CD4-positive, CD25-positive, alpha-beta regulatory T cell (primary cell): ENCODE measurements at places on chromosomes 7 and 10. TPM values are rescaled to one million over a fixed set of nuclear protein-coding genes. Genes with fewer than 3 reads are reported as not detected.

DNA sequence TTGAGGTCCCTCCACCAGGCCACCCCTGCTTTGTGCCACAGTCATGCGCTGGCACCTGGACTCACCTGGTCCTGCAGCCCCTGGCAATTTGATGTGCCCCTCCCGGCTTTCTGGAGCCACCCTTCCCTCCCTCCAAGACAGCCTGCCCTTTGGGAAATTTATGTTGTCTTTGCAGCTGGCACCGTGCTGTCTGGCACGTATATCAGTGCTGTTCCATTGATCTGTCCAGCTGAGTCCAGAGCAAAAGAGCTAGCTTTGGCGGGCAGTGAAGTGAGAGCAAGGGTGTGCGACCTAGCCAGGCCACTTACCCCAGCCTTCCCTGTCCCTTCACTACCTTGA lies 5.7 kb downstream of the RARRES2 start:
- H3K4me3 ChIP-seq = no peak overlapping the region
- H3K27me3 ChIP-seq = no peaks in the 10 kb centered on the region
- no peak overlapping the region for H3K27ac ChIP-seq
- peaks cover 2% of the 10 kb centered on the region for H3K4me1 ChIP-seq
- peaks cover 3% of the 10 kb centered on the region for H3K36me3 ChIP-seq

GRCh38 chr10:117968354-117969182 lies 78.2 kb downstream of the RAB11FIP2 start:
- H3K27me3 ChIP-seq = peaks cover 2% of the 10 kb centered on the region
- no peak for DNase-seq
- no peaks in the 10 kb centered on the region for H3K36me3 ChIP-seq
- H3K4me1 ChIP-seq = no peaks in the 10 kb centered on the region
- no peak overlapping the region for H3K27ac ChIP-seq

DNA sequence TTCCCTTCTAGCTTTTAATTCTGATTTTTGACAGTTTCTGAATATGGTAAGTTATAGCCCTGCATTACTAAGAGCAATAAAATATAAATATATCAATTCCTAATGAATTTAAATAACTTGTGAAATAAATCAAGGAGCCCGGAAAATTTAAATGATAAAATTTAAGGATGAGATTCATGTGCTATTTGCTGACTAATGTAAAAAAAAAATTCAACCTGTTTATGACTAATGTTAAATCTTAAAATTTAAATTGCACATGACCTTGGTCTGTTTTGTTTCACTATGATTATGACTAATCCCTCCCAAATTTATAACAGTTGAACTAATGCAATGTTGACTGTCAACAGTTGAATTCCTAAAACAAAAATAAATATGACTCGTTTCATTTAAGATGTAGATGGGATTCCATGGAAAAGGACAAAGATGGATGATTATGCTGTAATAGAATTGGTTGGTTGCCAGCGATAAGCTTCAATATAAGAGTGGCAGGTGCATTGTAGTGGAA lies 419.9 kb downstream of the NRG3 start:
- no peak overlapping the region for H3K4me3 ChIP-seq
- DNase-seq = no peak

DNA sequence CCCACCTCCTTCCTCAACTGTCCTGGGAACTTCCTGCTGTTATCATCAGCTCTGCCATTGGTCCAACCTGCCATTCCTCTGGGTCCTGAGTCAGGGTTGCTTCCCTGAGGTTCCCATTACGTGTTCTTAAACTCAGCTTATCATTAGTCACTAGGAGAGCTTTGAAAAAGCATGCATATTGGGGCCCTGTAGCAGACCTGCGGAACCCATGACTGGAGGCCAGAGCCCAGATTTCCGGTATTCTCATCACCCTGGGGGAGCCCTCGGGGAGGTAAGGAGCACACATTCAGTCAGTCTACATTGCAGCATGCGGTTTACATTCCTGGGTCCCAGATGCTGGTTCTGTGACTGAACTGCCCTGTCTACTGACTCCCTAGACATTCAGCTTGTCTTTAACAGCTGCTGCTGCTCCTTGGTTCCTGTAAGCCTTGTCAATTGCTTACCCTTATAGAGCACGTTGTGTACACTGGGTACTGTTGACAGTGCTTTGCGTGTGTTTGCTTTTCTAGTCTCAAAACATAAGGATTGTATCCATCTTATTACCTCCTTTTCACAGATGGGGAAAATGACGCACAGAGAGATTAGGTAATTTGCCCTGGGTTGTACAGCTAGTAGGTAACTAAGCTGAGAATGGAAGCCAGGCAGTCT lies 12.8 kb downstream of the CDHR3 start:
- no peak overlapping the region for H3K4me3 ChIP-seq
- H3K36me3 ChIP-seq = no peaks in the 10 kb centered on the region
- H3K27me3 ChIP-seq = no peaks in the 10 kb centered on the region
- H3K4me1 ChIP-seq = no peaks in the 10 kb centered on the region

- peak overlapping the region; percentile 95 for H3K4me3 ChIP-seq
- H3K27ac ChIP-seq = peak overlapping the region; percentile 99
- peaks cover 40% of the 10 kb centered on the region for H3K36me3 ChIP-seq
- peak; percentile 70 for DNase-seq
- no peaks in the 10 kb centered on the region for H3K27me3 ChIP-seq
These were observed 820 bp downstream of the WAC start for GRCh38 chr10:28533571-28534304.

DNA sequence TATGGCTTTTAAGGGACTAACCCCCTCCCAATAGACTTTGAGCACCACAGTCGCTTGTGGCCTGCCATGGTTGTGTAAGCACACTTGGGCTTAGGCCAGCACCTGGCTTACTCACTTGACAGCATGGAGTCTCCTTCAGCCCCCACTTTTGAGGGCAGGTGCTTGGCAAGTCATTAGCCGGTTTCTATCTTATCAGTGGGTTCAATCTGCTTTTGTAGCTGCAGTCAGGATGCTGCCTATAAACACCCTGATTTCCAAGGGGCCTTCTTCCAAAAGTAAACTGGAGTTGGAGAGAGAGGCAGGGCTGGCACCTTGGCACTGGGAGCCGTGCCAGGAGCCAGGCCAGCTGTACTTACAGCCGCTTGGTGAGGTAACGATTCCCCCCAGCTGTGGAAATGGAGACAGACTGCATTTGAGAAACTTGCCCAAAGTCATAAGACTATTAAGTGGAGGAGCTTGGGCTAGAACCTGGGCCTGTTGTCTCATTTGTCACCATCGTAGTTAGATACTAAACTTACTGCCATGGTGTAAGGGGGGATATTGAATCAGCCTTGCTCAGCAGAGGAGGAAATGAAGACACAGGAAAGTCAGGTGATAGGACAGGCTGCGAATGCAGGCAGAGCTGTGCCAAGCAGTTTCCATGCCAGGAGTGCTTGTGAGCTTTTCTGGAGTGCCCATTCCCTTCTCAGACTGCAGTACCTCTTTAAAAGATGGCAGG lies 92.2 kb upstream of the EFCAB10 start:
- H3K27ac ChIP-seq = peak overlapping the region; percentile 85
- DNase-seq = no peak
- H3K4me3 ChIP-seq = peak overlapping the region; percentile 26
- no peaks in the 10 kb centered on the region for H3K27me3 ChIP-seq
- peaks cover 2% of the 10 kb centered on the region for H3K36me3 ChIP-seq

DNA sequence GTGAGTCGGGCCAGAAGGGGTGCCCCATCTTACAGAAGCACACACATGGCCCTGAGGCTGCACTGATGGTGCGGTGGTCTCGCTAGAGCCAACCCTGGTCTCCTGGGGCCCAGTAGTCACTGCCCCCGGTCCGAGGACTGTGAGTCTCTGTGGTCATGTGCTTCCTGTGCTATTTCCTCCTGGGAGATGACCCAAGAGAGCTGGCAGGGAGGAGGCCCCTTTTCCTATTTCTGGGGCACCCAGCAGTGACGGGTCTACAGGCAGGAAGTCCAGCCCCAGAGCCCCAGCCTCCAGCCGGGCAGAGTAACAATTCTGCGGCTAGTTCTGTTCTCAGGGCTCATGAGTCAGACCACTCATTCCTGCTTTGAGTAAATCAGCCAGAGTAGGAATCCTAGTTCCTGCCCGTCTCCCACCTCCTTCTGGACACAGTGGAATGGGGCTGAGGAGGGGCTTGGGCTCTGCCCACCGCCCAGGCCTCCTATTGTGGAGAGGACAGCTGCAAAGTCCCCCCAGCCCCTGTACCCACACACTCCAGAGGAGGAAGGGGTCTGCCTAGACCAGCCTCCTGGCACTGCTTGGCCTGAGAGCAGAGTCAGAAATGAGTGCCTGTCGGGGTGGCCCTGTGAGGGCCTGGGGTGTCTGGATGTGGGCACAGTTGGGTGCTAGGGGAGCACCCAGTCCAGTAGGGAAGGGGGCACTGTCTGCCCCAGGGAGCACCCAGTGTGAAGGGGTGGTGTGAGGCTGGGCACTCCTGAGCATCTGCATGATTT lies 80.5 kb upstream of the PPIF start:
- H3K36me3 ChIP-seq = peaks cover 3% of the 10 kb centered on the region
- peak overlapping the region; percentile 33 for H3K27ac ChIP-seq
- H3K4me3 ChIP-seq = no peak overlapping the region
- no peaks in the 10 kb centered on the region for H3K27me3 ChIP-seq
- DNase-seq = no peak

DNA sequence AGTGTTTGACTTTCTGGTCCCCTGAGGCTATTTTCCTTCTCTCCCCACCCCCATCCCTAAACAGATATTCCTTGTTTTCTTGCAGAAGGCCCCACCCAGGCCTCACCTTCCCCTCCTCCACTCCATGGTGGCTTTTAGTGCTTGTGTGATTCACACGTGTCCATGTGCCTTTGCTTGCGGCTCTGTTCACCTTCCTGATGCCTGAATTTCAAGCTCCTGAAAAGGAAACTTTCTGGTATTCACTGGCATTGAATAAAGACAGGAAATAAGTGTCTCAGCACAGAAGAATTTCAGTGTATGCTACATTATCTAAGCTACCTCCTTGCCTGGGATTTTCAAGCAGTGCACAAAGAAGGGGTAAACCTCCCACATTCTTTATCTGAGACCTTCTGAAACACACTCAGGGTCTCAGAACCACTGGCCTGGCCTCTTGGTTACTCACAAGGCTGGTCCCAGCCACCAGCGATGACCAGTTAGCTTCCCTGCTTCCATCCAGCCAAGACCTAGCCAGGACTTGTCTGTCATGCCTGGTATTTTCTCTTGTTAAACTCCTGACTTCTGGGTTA lies 17.2 kb upstream of the UBE2H start:
- H3K27me3 ChIP-seq = no peaks in the 10 kb centered on the region
- no peaks in the 10 kb centered on the region for H3K4me1 ChIP-seq
- no peaks in the 10 kb centered on the region for H3K36me3 ChIP-seq

DNA sequence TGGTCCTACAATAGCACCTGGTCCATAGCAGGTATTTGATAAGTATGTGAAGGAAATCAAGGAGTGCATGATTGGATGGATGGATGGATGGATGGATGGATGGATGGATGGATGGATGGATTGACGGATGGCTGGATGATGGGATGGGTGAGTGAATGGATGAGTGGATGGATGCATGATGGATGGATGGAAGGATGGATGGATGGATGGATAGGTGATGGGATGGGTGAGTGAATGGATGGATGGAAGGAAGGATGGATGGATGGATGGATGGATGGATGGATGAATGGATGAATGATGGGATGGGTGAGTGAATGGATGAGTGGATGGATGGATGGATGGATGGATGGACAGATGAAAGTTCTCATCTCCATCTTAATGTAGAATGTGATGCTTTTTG lies 231.0 kb upstream of the PPP2R2D start:
- no peak overlapping the region for H3K27ac ChIP-seq
- no peaks in the 10 kb centered on the region for H3K36me3 ChIP-seq
- no peak for DNase-seq
- H3K4me3 ChIP-seq = no peak overlapping the region

- peaks cover 18% of the 10 kb centered on the region for H3K27me3 ChIP-seq
- H3K4me3 ChIP-seq = no peak overlapping the region
- DNase-seq = no peak
- no peaks in the 10 kb centered on the region for H3K36me3 ChIP-seq
- no peak overlapping the region for H3K27ac ChIP-seq
- H3K4me1 ChIP-seq = peaks cover 16% of the 10 kb centered on the region
These were observed 2.8 kb upstream of the ZNF777 start for GRCh38 chr7:149463500-149464161.

DNA sequence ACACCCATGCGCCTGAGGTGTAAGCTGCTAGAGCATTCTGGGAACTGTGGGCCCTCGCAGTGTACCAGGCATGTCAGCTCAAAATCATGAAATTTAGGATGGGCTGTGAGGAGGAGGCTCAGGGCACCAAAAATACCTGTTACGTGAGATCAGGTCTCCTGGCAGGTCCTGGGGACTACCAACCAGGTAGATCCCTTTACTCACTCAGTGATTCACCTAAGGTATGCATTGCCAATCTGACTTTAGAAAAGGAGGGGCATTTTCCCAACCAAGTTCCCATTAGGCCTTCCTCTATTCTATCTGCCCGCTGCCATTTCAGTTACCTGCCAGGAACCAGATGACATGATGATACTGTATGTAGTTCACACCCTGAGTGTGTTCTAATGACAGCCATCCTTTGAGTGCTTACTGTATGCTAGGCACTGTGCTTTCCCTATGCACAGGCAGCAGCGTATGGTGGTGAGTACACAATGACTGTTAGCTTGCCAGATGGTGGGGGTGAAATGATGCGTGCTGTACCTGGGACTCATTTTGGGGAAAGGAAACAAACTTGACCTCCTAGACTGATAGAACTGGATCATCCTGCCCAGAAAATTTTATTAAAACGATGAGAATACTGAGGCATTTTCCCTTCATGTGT lies 62.0 kb downstream of the CFAP58 start:
- peaks cover 8% of the 10 kb centered on the region for H3K27me3 ChIP-seq
- no peak for DNase-seq
- H3K4me1 ChIP-seq = no peaks in the 10 kb centered on the region
- H3K36me3 ChIP-seq = no peaks in the 10 kb centered on the region
- no peak overlapping the region for H3K4me3 ChIP-seq
- H3K27ac ChIP-seq = no peak overlapping the region

GRCh38 chr10:63666836-63667383 lies 145.7 kb downstream of the REEP3 start:
- H3K27ac ChIP-seq = no peak overlapping the region
- no peak for DNase-seq
- no peaks in the 10 kb centered on the region for H3K27me3 ChIP-seq
- no peak overlapping the region for H3K4me3 ChIP-seq
- no peaks in the 10 kb centered on the region for H3K36me3 ChIP-seq
- no peaks in the 10 kb centered on the region for H3K4me1 ChIP-seq

- H3K27me3 ChIP-seq = no peaks in the 10 kb centered on the region
- no peak for DNase-seq
- no peaks in the 10 kb centered on the region for H3K4me1 ChIP-seq
These were observed 38.9 kb upstream of the RHEB start for GRCh38 chr7:151558575-151558974.

DNA sequence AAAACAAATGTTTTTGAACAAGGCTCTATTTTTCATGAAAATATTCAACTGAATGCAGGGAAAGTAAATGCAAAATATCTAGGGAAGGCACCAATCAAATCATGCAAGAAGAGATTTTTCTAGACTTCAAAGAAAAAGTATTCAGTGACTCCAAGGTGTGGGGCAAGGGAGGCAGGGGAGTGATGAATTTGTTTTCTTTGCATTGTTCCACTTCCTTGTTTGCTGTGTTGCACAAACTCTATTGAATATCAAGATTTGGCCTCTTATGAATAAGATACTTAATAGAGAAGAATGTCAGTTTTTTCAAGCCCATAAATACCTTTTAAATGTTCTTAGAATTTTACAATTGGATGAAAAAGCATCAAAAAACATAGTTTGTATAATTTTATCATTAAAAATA lies 26.4 kb downstream of the STEAP1 start:
- no peaks in the 10 kb centered on the region for H3K27me3 ChIP-seq
- no peak overlapping the region for H3K27ac ChIP-seq
- no peak overlapping the region for H3K4me3 ChIP-seq
- DNase-seq = no peak

GRCh38 chr10:30671026-30671616 lies 41.6 kb upstream of the LYZL2 start:
- H3K4me3 ChIP-seq = peak overlapping the region; percentile 85
- peak; percentile 5 for DNase-seq
- no peaks in the 10 kb centered on the region for H3K4me1 ChIP-seq
- H3K36me3 ChIP-seq = no peaks in the 10 kb centered on the region
- H3K27me3 ChIP-seq = peaks cover 3% of the 10 kb centered on the region

SLC26A5 gene
- not detected for polyA plus RNA-seq

SPDYE6 gene
- polyA plus RNA-seq = not detected

SSMEM1 gene
- not detected for polyA plus RNA-seq
